Fibroblast of skin of back (primary cell): ENCODE measurements at places on chromosomes 6 and 20.

DNA sequence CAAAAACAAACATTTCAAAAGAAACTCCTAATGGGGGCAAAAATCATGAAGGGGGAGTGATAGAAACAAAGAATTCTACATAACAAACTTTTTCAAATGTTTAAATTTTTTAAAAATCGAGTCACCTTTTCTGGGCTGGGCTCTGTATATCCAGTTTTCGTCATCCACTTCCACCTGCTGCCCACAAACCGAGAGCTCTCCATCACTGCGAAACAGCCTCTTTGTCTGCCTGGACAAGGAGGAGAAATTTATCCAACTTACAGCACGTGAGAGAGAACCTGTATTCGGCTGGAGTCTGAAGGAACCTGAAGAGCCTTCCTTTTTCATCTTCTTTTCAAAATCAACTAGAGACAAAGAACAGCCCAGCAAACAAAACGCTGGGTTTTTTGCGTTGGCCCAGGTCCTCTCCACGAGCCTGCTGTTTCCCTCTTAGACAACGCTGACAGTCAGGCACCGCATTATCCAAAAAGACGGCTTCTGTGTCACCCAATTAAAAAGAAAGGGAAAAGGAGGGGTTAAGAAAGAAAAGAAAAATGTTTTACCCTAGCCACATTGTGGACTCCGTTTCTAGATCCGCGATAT lies 72.4 kb upstream of the NHSL1 start:
- no peak for DNase-seq

DNA sequence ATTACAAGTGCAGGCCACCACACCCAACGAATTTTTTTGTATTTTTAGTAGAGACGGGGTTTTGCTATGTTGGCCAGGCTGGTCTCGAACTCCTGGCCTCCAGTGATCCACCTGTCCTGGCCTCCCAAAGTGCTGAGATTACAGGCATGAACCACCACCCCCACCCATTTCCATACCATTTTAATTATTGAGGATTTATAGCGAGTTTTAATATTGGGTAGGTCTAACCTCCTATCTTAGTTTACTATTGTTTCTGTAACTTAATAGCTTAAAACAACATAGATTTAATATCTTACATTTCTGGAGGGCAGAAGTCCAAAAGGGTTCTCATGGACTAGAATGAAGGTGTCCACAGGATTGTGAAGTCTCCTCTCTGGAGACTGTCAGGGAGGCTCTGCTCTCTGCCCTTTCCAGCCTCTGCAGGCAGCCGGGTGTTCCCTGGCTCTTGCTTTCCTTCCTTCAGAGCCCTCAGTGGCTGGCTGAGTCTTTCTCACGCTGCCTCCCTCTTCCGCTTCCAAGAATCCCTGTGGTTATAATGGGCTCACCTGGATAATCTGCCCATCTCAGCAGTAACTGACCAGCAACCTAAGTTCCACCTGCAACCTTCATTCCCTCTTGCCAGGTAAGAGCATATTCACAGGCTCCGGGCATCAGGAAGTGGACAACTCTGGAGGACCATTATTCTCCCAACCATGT lies 18.6 kb upstream of the BCAS4 start:
- DNase-seq, result no peak

GRCh38 chr6:129786548-129786947 lies 74.6 kb downstream of the TMEM244 start:
- peak; percentile 24 for DNase-seq

DNA sequence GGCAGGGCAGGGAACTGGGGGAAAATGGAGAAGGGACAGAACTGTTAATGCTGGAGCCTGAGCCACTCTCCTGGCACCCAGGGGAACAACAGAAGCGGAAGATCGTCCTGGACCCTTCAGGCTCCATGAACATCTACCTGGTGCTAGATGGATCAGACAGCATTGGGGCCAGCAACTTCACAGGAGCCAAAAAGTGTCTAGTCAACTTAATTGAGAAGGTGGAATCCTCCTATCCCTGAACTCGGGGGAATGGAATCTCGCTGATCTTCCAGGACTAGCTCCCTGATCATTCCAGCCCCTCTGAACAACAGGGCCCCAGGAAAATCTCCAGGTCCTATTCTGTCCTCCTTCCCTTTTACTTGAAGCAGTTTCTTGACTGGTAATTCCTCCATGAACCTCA lies 2.0 kb downstream of the CFB start:
- no peak for DNase-seq

DNA sequence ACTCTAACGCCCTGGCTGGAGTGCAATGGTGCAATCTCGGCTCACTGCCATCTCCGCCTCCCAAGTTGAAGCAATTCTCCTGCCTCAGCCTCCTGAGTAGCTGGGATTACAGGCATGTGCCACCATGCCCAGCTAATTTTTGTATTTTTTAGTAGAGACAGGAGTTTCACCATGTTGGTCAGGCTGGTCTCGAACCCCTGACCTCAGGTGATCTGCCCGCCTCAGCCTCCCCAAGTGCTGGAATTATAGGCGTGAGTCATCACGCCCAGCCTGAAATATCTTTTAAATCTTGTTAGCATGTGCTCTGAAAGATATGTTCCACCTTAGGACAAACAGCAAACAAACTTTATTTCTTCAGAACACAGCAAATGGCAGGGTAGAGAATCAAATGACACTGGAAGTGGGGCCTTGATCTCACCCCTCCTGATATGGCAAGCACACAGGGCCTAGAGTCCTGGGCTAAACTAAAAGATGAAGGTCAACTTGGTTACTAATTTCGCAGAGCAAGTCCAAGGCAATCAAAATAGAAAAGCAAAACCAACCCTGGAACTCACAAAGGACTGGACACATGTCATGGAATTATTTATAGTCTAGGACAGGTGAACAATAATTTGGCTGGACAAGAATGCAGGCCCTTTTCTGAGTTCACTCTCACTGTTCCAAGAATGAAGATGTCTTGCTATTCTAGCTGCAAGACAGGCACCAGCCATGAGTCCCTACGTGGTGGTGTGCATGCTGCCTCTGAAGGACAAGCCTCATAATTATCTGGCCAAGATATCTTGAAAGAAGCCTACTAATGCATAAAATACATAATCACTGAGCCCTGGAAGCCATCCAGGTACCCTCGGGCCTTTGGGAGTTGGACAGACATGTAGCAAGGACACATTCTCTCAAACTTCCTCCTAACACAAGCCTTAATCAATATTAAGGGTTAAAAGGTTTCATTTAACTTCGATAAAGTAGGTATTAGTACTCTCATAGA lies 35.6 kb downstream of the B4GALT5 start:
- no peak for DNase-seq

GRCh38 chr6:128282961-128283360 lies 237.4 kb downstream of the PTPRK start:
- no peak for DNase-seq

DNA sequence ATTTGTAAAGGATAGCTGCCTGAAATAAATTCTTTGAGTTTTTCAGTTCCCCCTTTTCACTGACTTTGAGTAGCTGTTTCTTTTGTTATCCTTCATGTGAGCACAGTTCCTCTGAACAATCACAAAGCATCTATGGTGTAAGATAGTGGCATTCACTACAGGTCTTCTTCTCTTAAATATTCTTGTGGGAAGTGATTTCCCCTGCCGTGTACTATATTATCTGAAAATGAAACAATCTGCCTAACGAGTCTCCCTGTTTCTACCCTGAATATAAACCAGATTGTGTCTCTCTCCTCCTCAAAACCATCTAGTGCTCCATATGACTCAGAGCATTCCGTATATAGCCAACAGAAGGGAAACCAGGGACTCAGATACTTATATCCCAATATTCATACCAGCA lies 380.1 kb upstream of the SOX4 start:
- no peak for DNase-seq

- DNase-seq, result no peak
These were observed 262.7 kb downstream of the PREX1 start for GRCh38 chr20:48564982-48565539.

DNA sequence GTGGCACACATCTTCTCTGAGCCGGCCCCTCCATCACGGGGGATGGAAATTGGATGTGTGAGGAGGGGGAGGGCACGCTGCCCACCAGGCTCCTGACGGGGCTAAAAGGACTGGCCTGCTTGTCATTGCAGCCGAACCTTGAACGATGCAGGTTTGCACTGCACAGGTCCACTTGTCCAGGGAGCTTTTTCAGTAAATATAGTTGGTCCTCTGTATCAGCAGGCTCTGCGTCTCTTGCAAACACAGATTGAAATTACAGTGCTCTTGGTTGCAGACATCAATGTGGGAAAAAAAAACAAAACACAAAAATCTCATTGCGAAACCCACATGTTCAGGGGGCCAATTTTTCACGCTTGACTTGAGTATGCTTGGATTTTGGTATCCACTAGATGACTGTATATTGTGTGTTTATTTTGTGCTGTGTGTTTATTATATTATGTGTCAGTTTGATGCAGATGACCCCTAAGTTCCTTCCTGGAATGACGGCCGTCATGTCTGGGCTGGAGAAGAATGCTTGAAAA lies 29.2 kb downstream of the ERMARD start:
- no peak for DNase-seq

DNA sequence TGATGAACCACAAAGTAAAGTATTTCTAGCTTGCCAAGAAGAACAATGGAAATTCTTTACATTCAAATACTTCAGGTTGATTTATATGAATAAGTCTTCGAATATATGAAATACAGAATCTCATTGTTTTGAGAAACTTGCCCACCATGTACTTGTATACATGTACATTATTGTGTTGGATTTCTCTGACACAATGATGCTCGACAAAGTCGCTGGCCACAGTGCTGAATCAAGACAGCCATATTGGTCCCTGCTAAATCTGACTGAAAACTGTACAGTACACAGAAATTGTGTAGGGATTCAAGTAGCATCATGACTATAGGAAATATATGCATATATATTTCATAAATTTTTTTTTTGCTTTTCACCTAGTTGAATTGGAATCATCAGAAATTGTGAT lies 13.1 kb upstream of the LIN28B start:
- peak; percentile 21 for DNase-seq

DNA sequence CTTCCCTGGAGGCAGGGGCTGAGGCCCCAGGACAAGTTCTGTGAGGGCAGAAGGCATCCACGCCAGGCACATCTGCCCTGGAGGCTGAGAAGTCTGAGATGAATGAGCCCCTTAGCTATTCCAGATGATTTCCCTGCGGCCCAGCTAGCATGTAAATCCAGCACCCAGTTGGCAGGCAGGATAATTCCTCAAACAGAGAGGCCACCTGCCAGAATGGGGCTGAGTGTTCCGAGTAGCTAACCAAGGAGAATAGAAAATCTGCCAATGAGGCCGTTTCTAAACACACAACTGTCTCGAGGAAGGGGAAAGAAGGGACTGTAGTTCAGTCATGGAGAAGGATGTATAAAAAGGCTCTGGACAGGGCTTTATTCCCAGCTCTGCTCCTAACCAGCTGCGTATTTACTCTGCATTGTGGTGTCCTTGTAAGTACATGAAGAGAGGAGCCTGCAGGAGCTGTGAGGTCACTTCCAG lies 211.4 kb upstream of the CDYL start:
- no peak for DNase-seq

DNA sequence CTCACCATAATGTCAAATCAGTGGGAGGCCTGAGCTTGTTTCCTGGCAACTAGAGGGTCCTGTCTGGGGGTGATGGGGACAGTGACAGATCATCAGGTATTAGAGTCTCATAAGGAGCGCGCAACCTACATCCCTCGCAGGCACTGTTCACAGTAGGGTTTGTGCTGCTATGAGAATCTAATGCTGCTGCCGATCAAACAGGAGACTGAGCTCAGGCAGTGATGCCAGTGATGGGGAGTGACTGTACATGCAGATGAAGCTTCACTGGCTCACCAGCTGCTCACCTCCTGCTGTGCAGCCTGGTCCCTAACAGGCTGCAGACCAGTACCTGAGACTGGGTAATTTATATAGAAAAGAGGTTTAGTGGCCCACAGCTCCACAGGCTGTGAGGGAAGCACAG lies 147.3 kb downstream of the TTLL2 start:
- DNase-seq, result no peak

DNA sequence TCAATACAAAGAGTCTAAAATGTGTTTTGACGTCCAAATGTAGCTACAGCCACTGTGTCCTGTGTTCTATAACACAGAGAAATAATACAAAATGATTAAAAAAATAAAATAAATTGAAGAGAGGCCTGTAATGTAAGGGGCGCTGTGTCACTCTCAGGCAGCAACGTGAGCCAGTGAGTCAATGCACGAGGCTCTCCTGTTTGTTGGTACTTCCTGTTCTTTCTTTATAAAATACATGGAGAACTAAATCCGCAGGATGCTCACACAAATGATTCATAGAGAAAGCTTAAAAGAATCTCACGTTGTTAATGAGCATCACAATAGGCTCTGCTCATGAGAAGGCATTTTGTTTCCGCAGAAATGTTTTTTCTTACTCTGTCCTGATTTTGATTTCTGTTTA lies 635.0 kb upstream of the AGPAT4 start:
- peak; percentile 7 for DNase-seq

DNA sequence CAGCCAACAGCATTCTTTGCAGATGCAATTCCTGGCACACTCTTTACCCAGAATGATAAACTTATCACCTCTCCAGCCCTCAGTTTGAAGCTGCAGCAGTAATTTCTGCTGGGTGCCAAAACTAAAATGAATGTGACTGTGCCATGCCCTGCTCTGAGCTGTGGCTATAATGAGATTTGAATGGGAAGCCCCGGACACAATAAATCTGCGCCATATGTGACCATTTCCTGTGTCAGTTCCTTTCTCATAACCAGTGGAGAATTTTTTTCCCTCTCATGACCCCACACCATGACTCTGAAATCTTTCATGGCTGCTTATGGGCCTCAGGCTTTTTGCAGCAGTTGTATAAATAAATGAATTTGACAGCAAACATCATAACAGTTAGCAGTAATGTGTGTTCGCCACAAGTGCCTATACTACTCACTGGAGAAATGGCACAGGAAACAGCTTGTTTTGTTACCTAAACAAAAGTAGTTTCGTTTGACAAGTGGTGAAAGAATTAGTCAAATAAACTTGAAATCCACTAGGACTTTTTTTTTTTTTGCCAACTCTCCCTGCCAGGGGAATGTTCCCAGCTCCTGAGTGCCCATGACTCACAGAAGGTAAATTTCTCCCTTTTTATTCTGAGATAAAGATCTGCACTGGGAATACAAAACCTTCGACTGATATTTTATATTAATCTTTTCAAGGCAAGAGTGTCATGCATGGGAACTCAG lies 408.4 kb downstream of the PKHD1 start:
- DNase-seq, result no peak

DNA sequence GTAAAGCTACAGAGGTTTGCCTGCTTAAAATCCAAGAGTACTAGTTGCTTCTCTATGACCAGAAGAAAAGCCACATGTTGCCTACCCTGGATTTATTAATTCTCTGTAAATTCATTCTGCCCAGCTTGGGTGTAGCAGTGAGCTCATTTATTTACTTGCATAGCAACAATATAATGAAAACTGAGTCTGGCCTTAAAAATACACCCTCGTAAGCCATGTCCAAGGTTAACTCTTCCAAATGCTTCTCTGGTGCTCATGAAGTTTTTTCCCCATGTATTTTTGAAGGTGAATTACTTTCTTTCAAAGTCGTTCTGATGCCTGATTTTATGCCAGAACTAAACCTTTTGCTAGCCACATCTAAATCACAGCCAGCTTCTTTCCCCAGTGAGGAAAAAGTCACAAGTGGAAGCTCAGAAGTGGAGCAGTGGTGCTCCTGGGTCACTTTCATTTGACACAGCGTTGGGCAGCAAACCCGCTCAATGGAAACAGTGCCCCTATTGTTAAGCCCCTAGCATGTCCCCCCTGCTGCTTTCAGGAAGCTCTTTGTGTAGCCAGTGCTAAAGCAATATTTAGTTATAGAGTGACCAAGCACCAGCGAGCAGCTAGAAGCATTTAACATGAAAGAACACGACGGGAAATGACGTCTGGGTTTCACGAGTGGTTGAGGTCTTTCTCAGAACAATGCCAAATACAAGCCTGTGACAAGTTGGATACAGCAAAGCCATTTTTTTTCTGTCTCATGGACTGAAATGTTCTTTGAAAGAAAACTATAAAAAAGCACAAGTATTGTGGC lies 29.8 kb downstream of the NEDD9 start:
- peak; percentile 40 for DNase-seq

- no peak for DNase-seq
These were observed 43.9 kb downstream of the TFEB start for GRCh38 chr6:41691426-41692079.
